SJCRH30 (cell line): ENCODE measurements at places on chromosomes 2 and 18. TPM values are rescaled to one million over a fixed set of nuclear protein-coding genes. Genes with fewer than 3 reads are reported as not detected.

DNA sequence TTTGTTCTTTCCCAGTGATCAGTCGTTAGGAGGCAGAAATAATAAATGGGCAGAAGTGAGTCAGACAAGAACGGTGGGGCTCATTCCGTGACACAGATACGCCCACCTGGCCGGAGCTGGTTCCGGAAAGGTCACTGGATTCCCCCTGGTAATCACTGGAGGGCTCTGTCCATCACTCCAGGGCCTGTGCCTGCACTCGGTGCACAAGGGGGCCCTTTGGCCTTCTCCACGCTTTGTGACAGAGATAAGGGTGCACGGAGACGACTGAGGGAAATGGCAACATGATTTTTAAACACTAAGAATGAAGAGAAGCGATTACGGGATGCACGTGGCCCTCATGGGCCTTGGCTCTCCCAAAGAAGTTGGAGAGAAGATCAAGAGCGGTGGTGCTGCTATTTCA lies 84.4 kb downstream of the PTGR3 start:
- H3K4me1 ChIP-seq, result peaks cover 14% of the 10 kb centered on the region
- no peak overlapping the region for H3K4me3 ChIP-seq
- no peak for DNase-seq
- H3K36me3 ChIP-seq, result no peaks in the 10 kb centered on the region
- no peak overlapping the region for H3K27ac ChIP-seq

- no peak overlapping the region for H3K4me3 ChIP-seq
- no peaks in the 10 kb centered on the region for H3K27me3 ChIP-seq
- H3K27ac ChIP-seq, result no peak overlapping the region
- DNase-seq, result no peak
Measured at GRCh38 chr18:38023871-38024270, 458.3 kb upstream of the CELF4 start.

DNA sequence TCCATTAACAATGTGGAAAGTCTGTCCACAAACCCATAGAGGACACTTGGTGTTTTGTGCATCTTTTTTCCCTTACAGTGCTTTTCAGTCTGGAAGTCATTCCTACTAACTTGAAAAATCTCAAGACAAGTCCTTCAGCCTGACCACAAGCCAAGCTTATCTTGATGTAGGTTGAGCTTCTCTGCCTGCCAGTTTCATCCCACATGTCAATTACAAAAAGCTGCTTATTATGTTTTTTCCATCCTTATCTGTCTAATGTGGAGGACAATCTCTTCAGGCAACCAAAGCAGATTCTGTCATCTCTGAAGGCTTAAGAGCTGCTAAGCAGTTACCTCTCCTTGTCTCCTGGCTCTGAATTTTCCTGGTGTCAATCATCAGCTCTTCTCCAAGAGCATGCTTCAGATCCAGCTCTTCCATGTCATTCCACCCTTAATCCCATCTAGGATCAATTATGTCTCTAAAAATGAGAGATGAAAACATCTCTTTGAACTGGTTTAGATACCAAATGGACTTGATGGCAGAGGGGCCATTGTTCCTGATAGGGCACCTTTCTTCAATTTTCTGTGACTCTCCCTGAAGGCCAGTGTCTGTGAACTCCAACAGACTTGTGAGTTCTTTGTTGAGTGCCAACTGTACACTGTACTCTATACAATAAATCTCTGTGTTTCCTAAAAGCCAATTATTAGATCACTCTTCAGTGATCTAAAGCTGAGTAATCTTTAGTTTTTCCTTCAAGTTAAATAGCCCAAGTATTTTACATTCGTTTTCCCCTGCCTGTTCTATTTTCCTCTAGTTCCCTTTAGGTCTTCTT lies 208.6 kb downstream of the RBM43 start:
- no peak overlapping the region for H3K27ac ChIP-seq
- no peak for DNase-seq
- H3K4me3 ChIP-seq, result no peak overlapping the region
- H3K36me3 ChIP-seq, result no peaks in the 10 kb centered on the region
- H3K27me3 ChIP-seq, result no peaks in the 10 kb centered on the region

DNA sequence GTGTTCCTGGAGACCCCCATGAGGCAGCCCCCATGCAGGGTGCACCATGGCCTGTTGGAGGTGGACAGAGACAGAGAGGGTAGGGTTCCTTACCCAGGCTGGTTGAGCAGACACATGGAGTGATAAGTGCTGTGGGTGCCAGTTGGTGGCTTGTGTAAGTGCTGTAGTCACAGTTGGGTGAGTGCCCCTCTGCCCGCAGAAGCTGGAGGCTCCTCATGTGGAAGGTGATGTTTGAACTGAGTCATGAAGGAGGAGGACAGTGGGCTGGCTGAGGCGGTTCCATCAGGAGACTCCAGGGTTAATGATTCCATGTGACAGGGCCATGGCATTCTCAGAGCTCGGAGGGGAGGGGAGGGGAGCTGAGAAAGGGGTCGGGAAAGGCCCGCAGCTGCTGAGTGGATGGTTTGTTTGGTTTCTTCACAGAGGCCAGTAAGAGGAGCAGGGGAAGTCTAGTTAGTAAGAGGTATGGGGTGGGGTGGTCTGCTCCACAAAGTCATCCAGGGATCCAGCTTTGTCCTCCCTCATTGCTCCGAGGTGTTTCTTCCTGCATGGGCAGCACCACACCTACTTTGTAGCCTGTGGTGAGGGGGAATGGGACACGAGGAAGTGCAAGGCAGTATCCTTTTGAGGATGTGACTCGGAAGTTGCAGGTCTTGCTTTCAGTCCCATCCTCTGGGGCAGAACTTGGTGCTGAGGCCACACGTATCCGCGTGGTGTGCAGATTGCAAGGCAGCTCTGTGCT lies 13.6 kb downstream of the IMPA2 start:
- H3K27ac ChIP-seq, result no peak overlapping the region
- peak; percentile 24 for DNase-seq
- peaks cover 27% of the 10 kb centered on the region for H3K4me1 ChIP-seq

The DNAH7 gene
- total RNA-seq, result 0.20 and 0.32 TPM in 2 replicates

- H3K27me3 ChIP-seq, result no peaks in the 10 kb centered on the region
- no peaks in the 10 kb centered on the region for H3K36me3 ChIP-seq
- peak; percentile 89 for DNase-seq
- H3K27ac ChIP-seq, result peak overlapping the region; percentile 83
- H3K4me1 ChIP-seq, result peaks cover 14% of the 10 kb centered on the region
Measured at GRCh38 chr2:100197631-100198153, 55.3 kb upstream of the AFF3 start.

The HOXD13 gene
- 11.0 and 13.6 TPM in 2 replicates for total RNA-seq

The POTEC gene
- not detected in 2 replicates for total RNA-seq

- no peaks in the 10 kb centered on the region for H3K27me3 ChIP-seq
- no peaks in the 10 kb centered on the region for H3K36me3 ChIP-seq
- no peak for DNase-seq
Measured at GRCh38 chr18:51151568-51152511, 45.6 kb downstream of the MEX3C start.

GRCh38 chr2:151665959-151666358 lies 68.3 kb downstream of the NEB start:
- no peak overlapping the region for H3K4me3 ChIP-seq
- no peaks in the 10 kb centered on the region for H3K4me1 ChIP-seq

The VWC2L gene
- total RNA-seq, result not detected in 2 replicates

GRCh38 chr2:41735476-41735875 lies 312.3 kb upstream of the PKDCC start:
- no peak overlapping the region for H3K4me3 ChIP-seq
- DNase-seq, result peak; percentile 42
- H3K27ac ChIP-seq, result peak overlapping the region; percentile 89
- H3K4me1 ChIP-seq, result peaks cover 34% of the 10 kb centered on the region

DNA sequence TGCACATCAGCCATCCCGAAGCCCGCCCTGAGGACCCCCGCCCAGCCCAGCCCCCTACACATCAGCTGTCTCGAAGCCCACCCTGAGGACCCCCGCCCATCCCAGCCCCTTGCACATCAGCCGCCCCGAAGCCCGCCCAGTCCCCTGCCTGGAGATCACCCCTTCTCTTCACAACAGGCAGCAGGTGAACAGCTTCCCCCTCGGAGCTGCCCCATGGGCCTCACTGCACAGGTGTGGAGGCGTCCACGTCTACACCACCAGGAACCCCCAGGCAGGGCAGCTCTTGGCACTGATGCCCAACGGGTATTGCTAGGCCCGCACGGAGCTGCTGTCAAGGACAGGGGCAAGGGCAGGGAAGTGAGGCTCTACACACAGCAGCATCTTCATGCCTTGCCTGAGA lies 137.6 kb downstream of the HDAC4 start:
- peaks cover 13% of the 10 kb centered on the region for H3K4me1 ChIP-seq
- no peak overlapping the region for H3K4me3 ChIP-seq
- no peaks in the 10 kb centered on the region for H3K27me3 ChIP-seq
- DNase-seq, result no peak

The ZFP36L2 gene
- total RNA-seq, result 5.1 and 5.6 TPM in 2 replicates

The KCNK3 gene
- 0.02 and 0.08 TPM in 2 replicates for total RNA-seq

The OSGEPL1 gene
- total RNA-seq, result 53.3 and 56.1 TPM in 2 replicates

The KCNF1 gene
- total RNA-seq, result 0.42 and 0.51 TPM in 2 replicates

The SOX11 gene
- 18.8 and 19.8 TPM in 2 replicates for total RNA-seq

- H3K27ac ChIP-seq, result peak overlapping the region; percentile 46
- no peaks in the 10 kb centered on the region for H3K27me3 ChIP-seq
- H3K4me1 ChIP-seq, result no peaks in the 10 kb centered on the region
- no peak for DNase-seq
- peak overlapping the region; percentile 67 for H3K4me3 ChIP-seq
Measured at GRCh38 chr18:41955688-41956087, 654 bp downstream of the PIK3C3 start.

DNA sequence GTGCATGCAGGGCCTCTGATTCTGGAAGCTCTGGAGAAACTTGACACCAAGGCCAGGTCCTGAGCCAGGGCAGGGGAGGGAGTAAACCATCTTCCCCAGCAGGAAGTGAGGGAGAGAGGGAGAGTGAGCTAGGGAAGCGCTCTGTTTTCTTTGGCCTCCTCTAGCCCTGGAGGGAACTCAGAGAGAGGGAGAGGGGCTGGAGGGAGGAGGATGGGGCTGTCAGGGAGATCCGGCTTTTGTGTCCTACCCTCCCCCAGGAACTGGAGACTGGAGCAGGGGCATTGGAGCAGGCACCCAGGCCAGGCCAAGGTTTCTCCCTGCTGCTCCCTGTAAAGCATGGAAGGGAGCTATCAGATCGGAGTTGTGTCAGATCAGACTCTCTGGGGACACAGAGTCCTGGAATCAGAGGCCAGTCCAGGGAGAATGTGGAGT lies 22.7 kb upstream of the PKDCC start:
- no peaks in the 10 kb centered on the region for H3K27me3 ChIP-seq
- peak overlapping the region; percentile 71 for H3K27ac ChIP-seq
- no peaks in the 10 kb centered on the region for H3K36me3 ChIP-seq
- H3K4me1 ChIP-seq, result peaks cover 54% of the 10 kb centered on the region

The SLC5A7 gene
- total RNA-seq, result not detected in 2 replicates

DNA sequence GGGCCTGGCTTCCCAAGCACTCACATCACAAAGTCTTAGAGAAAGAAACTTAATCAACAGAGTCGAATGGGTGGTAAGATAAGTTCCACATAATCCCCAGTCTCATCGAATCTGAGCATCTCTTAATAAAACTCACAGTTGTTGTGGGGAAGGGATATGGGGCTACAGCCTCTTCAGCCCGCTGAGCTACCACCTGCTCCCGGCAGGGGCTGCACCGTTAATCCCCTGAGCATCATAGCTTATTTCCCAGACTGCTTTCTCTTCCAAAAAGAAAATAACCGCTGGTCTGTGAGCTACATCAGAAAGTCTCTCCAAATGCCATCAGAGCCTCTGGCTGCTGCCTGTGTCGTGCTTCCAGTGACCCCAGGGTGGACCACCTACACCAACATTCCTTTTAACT lies 139.4 kb upstream of the CELF4 start:
- no peaks in the 10 kb centered on the region for H3K4me1 ChIP-seq
- H3K36me3 ChIP-seq, result no peaks in the 10 kb centered on the region
- no peaks in the 10 kb centered on the region for H3K27me3 ChIP-seq
- no peak for DNase-seq
- H3K4me3 ChIP-seq, result no peak overlapping the region

The TRIM43 gene
- total RNA-seq, result not detected in 2 replicates

DNA sequence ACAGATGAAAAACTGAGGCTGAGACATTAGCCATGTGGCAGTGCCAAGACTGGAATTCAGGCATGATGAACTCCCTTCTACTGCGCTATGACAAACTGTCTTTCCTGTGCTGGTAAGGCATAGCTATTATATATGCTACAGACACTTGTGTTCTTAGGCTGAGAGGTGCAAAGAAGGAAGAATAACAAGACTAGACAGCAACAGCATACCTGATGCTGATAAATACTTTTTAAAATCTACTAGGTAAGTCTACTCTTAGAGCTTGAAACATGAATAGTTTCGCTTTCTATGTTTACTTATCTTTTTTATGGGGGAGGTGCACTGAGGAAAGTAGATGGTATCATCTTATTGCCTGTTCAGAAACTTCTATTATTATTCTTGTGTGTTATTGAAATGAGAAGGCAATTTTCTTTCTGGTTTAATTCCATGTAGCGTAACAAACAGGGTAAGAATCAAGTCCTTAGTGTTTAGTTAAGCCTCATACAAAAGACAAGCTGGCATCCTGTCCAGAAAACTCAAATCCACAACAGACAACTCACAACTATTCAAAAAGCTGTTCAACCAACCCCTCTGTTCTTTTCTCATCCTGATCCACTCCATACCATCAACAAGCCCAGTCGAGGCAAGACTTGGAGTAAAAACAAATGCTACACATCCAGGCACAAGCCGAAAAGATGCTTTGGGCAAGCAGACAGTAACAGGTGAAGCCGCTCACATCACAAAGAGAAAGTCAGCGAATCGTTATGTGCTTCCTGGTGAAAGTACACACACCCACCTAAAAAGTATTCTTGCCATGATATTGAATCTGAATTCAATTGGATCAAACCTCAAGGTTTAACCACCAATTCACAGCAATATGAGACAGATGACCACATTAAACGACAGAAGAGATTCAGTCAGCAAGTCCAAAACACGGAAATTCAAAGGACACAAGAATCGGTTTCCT lies 1.5 kb downstream of the TTC32 start:
- peak; percentile 38 for DNase-seq
- peak overlapping the region; percentile 95 for H3K27ac ChIP-seq
- peaks cover 7% of the 10 kb centered on the region; the same call in 1 of the 2 replicates for H3K4me1 ChIP-seq
- H3K36me3 ChIP-seq, result peaks cover 2% of the 10 kb centered on the region; the same call in 1 of the 2 replicates
- peak overlapping the region; percentile 90 for H3K4me3 ChIP-seq

DNA sequence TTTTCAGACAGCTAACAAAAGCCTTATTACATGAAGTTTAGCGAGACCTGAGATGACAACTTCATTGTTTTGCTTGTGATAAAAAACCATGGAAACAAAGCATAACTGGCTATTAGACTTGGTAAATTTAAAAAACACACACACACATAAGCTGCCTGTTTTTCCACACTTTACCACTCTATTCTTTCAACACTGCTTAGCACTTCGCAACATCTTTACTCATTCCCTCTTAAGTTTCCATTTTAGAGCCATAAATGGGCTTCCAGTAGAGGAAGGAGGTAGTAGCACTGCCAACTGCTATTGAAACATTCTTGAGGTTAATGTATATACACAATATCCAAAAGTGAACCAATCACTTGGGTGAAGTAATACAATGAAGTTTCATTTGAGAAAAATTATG lies 54.1 kb downstream of the BAZ2B start:
- H3K4me1 ChIP-seq, result no peaks in the 10 kb centered on the region
- 0 out of 2 replicates have a peak, but pooled peaks cover 4% of the 10 kb centered on the region for H3K36me3 ChIP-seq
- no peak for DNase-seq
- no peak overlapping the region for H3K4me3 ChIP-seq
- no peaks in the 10 kb centered on the region for H3K27me3 ChIP-seq

The ACMSD gene
- not detected in 2 replicates for total RNA-seq

The HOXD4 gene
- total RNA-seq, result not detected in 2 replicates
